ENCODE measurements at places on chromosomes 16 and 17. TPM values are rescaled to one million over a fixed set of nuclear protein-coding genes. Genes with fewer than 3 reads are reported as not detected.

DNA sequence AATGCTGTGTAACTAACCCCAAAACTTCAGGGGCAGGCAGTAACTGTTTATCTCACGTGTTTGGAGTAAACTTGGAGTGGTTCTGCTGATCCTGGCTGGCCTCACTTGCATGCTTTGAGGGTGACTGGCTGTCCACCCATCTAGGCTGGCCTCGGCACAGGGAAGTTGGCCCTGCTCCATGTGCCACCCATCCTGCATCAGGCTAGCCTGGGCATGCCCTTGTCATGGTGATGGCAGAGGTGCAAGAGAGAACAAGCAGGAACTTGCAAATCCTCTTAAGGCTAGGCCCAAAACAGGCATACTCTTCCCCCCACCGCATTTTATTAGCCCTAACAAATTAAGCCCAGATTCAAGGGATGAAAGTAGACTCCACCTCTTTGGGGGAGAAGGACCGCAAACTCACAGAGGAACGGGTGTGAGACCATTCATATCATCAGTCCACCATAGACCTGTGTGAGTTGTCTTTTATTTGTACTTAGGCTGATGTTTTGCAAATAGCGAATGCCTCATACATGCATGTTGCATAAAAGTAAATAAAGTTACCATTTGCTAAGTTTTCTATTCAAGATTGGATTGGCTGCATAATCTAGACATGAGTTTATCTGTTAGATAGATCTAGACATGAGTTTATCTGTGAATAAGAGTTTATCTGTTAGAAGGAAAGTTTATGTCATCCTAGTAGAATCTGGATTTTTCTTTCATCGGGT is 221.0 kb downstream of the CCDC182 start:
- no peak for DNase-seq

Gene KCNH4
- not detected for total RNA-seq

Gene CORO1A
- total RNA-seq = 3.4 TPM

DNA sequence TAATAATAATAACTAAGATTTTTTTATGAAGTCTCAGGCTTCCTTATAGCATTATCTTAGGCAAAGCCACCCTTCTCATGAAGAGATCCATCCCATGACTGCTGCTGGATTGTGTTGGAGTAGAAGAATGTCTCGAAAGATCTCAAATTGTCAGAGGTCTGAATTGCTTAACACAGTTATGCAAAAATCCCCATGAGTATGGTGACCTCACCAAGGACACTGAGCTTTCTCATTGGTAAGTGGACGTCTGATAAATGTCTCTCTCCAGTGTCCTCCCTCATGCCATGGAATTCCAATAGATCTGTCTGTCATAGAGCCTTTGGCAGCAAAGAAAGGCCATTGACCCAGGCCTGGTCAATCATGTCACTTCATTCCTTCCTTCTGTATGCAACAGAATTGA is 264.5 kb downstream of the CDH11 start:
- DNase-seq = no peak

Gene GSDMA
- not detected for total RNA-seq

Gene GCGR
- total RNA-seq = 0.26 TPM

Gene IGFBP4
- 49.9 TPM for total RNA-seq

Gene MGAT5B
- 4.6 TPM for total RNA-seq

- peak; percentile 66 for DNase-seq
These were observed 1.9 kb downstream of the FBXL8 start for GRCh38 chr16:67161595-67162058.

GRCh38 chr16:79601092-79601930 is 774 bp upstream of the MAF start:
- peak; percentile 38 for DNase-seq

GRCh38 chr17:55683550-55684315 is 38.9 kb downstream of the TMEM100 start:
- DNase-seq = no peak

DNA sequence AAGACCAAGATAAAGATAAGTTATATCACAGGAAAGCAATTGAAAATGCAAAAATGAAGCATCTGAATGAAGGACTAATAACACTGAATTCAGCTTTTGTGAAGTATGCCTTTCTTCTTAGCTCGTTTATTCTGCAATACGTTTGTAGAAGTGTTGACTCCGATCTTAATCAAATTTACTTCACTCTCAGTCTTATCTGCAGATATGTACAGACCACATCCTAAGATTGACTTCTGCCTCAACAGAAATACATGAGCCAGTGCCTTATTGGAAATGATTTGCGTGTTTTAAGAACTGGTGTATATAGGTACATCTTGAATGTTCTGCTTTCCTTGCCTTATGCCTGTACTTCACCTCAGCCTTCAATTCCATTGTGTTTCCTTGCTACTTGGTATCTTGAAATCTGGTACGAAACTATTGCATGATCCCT is 1.3 kb downstream of the ATF7IP2 start:
- no peak for DNase-seq

- DNase-seq = no peak
These were observed 93.8 kb upstream of the RPRML start for GRCh38 chr17:47072886-47073285.

- no peak for DNase-seq
These were observed 581.1 kb upstream of the ZFHX3 start for GRCh38 chr16:73629011-73629410.

Gene ZNF200
- 14.8 TPM for total RNA-seq

Gene PRSS33
- total RNA-seq = not detected

Gene ANKRD11
- 181 TPM for total RNA-seq

GRCh38 chr17:55540414-55541091 is 29.3 kb upstream of the SMIM36 start:
- no peak for DNase-seq

Gene SRCIN1
- total RNA-seq = 6.7 TPM

- no peak for DNase-seq
These were observed 14.7 kb downstream of the CA7 start for GRCh38 chr16:66858740-66859396.

Gene COX6A2
- total RNA-seq = not detected

Gene PDXDC1
- 112 TPM for total RNA-seq

DNA sequence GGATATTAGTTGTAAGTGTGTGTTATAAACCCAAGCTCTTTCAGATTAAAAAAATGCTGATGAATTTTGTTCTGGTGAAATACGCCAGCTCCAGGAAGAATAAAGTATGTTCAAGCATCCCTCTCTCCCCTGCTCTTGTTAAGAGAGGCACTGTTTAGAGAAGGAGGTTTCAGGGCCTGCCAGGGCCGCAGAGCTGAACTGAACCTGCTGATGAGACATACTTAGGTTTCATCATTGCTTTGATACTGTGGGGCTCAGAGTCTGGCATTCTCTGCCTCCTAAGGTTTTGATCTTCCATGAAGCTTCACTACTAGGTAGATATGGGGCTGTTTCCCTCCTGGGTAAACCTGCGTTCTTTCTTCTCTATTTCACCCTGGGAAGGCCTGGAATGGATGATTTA is 175.3 kb upstream of the FAM20A start:
- DNase-seq = no peak

Gene RCVRN
- total RNA-seq = not detected

DNA sequence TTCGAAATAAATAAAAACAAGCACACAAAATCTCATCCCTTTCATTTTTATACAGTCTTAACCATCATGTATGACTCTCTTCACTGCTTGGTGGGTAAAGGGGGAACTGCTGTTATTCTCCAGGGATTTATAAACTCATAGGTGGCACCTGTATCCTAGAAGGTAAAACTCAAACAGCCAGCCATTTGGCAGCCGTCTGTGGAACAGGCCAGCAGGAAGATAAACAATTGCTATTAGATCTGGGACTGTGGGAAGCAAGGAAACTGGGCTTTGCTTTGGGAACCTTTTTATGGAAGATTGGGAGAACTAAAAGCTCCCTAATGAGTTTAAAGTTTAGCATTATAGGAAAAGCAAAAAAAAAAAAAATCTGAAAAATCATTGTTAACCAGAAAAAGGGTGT is 126.0 kb downstream of the TANGO6 start:
- no peak for DNase-seq

- no peak for DNase-seq
These were observed 344.7 kb downstream of the GRIN2A start for GRCh38 chr16:9837481-9837880.

- no peak for DNase-seq
These were observed 21.1 kb downstream of the RARA start for GRCh38 chr17:40329839-40330794.

- DNase-seq = peak; percentile 48
These were observed 8.6 kb upstream of the TSPOAP1 start for GRCh38 chr17:58337210-58337599.

Measured in H9 (cell line).